ENCODE measurements at places on chromosomes 16 and 17.

- no peak for DNase-seq
These were observed 31.5 kb downstream of the AXIN2 start for GRCh38 chr17:65529761-65530522.

DNA sequence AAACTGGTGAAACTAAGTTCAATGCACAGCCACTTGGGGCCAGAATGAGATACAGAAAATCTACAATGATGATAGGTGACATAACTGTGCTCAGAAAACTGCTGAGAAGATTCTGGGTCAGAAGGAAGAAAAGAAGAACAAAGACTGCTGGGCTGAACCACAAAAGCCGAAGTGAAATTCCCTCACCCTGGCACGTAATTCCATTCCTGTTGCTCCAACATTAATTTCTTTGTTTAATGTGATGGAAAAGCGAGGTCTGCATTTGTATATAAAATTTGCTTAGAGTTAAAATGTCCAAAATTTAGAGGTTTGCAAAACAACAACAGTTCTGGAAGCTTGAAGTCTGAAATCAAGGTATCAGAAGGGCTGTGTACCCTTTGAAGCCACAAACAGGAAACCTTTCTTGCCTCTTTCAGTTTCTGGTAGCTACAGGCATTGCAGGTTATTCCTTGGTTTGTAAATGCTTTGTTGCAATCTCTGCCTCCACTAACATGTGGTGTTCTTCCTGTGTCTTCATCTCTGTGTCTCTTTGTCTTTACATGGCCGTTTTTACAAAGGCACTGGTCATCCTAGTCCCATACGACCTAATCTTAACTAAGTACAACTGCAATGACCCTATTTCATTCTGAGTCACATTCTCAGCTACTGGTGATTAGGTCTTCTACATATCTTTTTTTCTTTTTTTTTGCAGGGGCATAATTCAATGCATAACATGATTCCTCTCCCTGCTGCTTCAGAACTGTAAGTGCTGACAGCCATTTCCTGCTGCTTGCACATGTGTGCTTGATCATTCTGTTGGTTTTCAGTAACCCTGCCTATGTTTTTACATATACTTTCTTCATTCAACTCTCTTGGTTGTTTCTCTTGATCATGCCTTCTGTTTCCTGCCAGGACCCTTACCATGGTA lies 603.0 kb upstream of the CDH8 start:
- DNase-seq = no peak

GRCh38 chr17:59746849-59747445 lies 39.5 kb downstream of the VMP1 start:
- peak; percentile 62 for DNase-seq

- peak; percentile 80 for DNase-seq
These were observed 86.7 kb downstream of the RMI2 start for GRCh38 chr16:11431915-11432465.

- no peak for DNase-seq
These were observed 37.8 kb downstream of the GOSR1 start for GRCh38 chr17:30514895-30515596.

DNA sequence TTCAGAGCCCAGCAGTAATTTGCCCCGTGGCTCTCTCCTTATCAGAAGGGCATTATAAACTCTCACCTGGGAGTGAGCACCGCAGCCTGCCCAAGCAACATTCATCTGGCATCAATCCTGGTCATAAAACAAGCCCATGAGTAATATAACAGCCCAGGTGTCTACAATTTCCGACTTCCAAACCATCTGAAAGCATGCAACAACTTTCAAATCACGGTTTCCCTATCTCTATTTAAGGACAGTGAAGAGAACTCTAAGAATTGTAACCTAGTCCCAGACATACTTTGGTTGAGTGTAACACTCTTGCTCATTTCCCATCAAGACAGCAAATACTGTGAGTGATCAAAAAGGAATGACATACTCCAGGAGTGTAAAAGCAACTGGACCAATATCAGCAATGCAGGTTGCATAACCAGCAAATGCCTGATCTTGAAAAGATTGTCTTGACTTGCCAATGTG lies 487.4 kb upstream of the SOX9 start:
- no peak for DNase-seq

DNA sequence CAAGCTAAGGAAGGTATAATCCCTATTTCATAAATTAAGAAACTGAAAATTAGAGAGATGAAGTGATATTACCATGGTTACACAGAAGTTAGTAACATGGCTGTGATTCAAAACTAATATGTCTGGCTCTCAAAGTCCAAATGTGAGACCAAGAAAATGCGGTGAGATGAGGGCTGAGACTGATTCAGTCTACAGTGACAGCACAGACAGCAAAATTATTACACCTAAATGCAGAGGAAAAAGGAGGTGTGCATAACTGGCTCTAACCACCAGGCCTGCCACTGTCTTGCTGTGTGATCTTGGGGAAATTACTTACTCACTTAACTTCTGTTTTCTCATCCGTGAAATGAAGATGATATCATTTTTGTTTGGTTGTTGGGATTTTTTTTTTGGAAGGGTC lies 270.0 kb upstream of the SOX9 start:
- no peak for DNase-seq

GRCh38 chr17:8793649-8794048 lies 5.5 kb downstream of the MFSD6L start:
- DNase-seq = no peak

GRCh38 chr17:4536259-4536741 lies 18.9 kb downstream of the MYBBP1A start:
- no peak for DNase-seq

DNA sequence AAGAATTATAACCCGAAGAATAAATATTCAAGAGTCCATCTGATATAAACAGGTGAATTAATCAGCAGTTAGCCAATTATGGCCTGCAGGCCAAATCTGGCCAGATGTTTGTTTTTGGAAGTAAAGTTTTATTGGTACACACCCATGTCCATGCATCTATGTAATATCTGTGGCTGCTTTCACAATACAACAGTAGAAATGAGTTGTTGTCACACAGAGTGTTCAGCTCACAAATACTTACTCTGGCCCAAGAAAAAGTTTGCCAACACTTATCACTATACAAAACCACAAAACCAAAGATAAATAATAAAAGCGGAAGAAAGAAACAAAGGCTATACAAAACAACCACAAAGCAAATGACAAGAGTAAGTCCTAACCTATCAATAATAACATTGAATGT lies 109.4 kb downstream of the CDYL2 start:
- DNase-seq = no peak

DNA sequence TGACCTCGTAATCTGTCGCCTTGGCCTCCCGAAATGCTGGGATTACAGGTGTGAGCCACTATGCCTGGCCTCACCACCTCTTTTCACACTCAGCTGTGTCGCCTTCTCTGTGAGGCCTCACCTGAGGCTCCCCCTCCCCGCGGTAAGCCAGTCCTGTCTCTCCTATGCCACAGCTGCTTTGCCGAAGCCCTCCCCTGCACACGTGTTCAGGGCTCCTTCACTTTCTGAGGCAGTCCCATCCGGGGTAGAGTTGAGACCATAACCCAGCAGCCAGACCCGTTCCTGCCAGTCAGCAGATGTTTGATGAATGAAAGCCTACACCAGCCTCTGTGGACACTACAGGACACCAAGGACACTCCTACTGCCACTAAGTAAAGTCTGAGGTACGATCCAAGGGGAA lies 10.6 kb downstream of the USP7 start:
- no peak for DNase-seq

GRCh38 chr16:4093495-4094126 lies 22.6 kb downstream of the ADCY9 start:
- DNase-seq = no peak

- no peak for DNase-seq
These were observed 47.3 kb downstream of the BRIP1 start for GRCh38 chr17:61815863-61816503.

DNA sequence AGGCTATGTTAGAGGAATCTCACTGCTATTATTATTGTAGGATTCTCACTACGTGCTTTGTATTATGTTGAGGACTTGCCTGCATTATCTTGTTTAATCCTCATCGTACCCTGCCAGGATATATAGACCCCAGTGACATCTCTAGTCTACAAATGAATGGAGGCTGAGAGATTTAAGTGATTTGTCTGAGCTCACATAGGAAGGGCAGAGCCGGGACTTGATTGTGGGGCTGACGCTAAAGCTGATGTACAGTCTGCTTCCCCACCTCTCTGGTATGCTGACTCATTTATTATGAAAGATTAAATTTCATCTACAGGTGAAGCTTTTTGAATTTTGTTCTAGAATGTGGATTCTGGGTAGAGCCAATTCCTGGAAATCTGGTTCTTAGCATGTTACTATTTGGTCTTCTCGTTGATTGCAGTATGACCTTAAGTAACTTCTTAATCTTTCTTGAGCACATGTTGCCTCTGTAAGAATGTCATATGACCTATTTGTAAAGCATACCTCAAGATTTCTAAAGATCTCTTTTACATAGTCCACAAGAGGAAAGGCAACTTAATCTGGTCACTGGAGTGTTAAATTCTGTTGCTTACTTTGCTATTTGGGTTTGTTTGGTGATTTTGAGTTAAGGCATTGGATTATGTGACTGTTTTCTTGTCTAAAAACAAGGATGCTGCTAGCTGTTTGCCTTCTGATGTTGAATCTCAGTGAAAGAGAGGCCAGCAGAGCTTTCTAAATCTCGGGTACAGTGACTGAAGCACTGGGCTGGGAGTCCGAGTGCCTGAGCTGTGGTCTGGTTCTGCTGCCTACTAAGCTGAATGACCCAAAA lies 12.4 kb downstream of the METTL9 start:
- DNase-seq = no peak
